ENCODE measurements at places on chromosomes 6 and 20. TPM values are rescaled to one million over a fixed set of nuclear protein-coding genes. Genes with fewer than 3 reads are reported as not detected.

Gene THEMIS
- not detected for total RNA-seq

Gene RAET1L
- total RNA-seq, result not detected

Gene NKAIN2
- total RNA-seq, result not detected

GRCh38 chr20:49510562-49511122 lies 28.2 kb upstream of the KCNB1 start:
- no peak for DNase-seq
- no peak overlapping the region for H3K4me3 ChIP-seq
- H3K27me3 ChIP-seq, result no peaks in the 10 kb centered on the region
- no peaks in the 10 kb centered on the region for H3K4me1 ChIP-seq
- no peak overlapping the region for H3K27ac ChIP-seq

DNA sequence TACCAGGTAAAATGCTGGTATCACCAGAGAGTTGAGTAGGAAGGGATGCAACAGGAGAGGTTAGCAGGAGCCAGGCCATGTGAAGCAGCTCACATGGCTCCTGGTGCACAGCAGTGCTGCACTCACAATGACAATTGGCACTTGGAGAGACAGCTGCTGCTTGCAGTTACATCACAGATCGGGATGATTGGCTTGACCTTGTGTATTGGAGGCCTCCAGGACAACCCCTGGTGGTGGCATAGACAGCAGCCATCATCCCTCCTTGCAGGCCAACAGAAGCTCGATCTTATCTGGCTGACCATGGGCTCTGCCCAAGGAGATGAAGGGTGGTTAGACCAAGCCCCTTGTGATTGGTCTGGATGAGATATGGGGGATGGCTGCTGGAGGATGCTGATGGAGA lies 73.0 kb downstream of the EYA2 start:
- no peak overlapping the region for H3K27ac ChIP-seq
- no peak overlapping the region for H3K4me3 ChIP-seq
- DNase-seq, result no peak
- no peaks in the 10 kb centered on the region for H3K27me3 ChIP-seq
- no peaks in the 10 kb centered on the region for H3K36me3 ChIP-seq

Gene SNAI1
- 4.2 TPM for total RNA-seq

Gene SLC44A4
- total RNA-seq, result 3.7 TPM

DNA sequence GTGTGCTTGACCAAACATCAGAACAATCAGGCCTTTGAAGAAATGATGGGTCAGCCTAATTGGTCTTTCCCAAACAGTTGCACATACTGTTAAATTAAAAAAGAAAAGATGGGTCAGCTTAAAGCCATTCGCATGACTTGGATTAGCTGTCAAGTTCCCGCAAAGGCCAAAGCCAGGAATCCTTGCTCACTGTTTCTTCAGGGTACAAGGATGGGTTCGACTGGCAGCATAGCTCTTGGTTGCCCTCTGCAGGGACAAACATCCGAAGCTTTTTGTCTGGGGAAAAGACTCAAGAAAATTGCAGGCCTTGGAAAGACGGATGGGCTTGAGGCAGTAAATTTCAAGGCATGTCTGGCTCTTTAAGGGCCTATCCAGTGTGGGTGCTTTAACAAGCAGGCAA lies 168.0 kb downstream of the HDGFL1 start:
- H3K4me3 ChIP-seq, result no peak overlapping the region
- no peaks in the 10 kb centered on the region for H3K36me3 ChIP-seq
- DNase-seq, result peak; percentile 86
- H3K4me1 ChIP-seq, result peaks cover 15% of the 10 kb centered on the region
